ENCODE measurements at places on chromosomes 6 and 20.
A peak's percentile ranks its signal among the peaks of the same experiment; 100 is the strongest.

GRCh38 chr20:1786486-1786885 lies 108.7 kb upstream of the SIRPA start:
- no peak for DNase-seq

GRCh38 chr20:54115172-54115854 lies 44.9 kb upstream of the BCAS1 start:
- DNase-seq = no peak

- no peak for DNase-seq
Observed at GRCh38 chr6:35362200-35362599, 19.8 kb downstream of the PPARD start.

- DNase-seq = no peak
Observed at GRCh38 chr20:56249244-56249955, 868 bp downstream of the MC3R start.

DNA sequence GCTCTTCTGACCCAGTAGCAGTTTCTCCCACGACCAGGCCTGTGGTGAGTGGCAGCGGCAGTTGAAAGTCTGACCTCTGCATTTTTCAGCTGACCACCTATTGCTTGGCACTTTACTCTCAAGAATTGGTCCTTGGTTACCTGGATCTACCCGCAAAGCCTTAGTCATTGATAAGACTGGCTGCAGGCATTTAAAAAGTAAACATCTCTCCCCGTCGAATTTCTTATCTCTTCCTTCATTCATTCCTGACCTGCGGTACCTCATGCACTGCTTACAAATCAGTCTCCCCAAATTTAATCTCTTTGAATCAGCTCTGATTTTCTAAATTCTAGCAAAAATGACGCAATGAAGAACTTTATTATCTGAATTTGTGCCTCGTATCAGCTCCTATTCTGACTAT lies 26.1 kb upstream of the IPCEF1 start:
- DNase-seq = no peak

DNA sequence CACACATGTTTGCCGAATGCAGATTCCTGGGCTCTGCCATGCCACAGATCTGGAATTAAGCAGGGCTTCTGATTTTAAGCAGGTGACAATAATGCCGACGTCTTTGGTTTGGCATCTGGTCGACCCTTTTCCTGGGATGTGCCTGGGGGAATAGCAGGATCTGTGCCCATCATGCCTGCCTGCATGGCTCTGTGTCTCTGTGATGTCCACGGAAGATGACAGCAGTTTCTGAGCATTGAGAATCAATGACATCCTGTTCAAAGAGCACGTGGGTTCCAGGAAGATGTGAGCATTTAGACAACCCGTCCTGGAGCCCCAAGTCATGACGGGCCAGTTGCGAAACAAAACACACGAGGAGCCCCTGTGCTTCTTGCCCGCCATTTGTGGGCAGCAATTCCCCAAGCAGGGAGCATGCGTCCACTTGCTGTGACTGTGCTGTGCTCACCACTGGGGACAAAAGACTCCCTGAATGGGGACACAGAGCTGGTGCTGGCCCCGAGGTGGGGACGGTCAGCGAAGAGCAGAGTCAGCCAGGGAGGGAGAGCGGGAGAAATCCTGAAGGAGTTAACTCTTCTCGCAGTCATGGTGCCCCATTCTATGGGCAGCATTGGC lies 110.1 kb downstream of the ERMARD start:
- no peak for DNase-seq

DNA sequence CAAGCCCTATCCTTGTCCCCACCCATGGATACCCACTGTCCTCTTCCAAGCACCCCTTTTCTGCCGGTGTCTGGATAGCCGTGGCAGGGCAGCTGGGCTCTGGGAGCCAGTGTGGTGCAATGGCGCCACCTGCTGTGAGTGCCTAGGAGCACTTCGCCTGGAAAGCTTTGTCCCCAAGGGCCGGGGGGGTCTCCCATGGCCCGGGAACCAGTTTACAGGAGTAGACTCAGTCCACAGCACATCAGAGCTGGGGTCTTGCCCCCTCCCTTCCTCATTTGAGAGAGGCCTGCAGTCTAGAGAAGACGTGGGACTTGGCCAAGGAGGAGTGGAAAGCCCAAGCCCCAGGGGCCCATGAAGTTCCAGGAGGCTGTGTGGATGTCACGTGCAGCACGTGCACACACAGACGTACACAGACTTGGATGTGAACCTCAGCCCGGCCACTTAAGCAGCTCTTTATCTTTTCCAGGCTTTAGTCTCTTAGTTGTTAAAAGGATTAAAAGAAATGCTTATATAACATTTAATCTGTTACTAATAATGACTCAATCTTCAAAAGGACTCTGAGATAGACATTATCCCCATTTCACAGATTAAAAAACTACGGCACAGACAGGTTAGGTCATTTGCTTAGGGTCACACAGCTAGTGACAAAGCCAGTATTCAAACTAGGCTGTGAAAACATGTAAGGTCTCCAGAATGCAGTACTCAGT lies 40.9 kb upstream of the CDH22 start:
- DNase-seq = peak; percentile 74

DNA sequence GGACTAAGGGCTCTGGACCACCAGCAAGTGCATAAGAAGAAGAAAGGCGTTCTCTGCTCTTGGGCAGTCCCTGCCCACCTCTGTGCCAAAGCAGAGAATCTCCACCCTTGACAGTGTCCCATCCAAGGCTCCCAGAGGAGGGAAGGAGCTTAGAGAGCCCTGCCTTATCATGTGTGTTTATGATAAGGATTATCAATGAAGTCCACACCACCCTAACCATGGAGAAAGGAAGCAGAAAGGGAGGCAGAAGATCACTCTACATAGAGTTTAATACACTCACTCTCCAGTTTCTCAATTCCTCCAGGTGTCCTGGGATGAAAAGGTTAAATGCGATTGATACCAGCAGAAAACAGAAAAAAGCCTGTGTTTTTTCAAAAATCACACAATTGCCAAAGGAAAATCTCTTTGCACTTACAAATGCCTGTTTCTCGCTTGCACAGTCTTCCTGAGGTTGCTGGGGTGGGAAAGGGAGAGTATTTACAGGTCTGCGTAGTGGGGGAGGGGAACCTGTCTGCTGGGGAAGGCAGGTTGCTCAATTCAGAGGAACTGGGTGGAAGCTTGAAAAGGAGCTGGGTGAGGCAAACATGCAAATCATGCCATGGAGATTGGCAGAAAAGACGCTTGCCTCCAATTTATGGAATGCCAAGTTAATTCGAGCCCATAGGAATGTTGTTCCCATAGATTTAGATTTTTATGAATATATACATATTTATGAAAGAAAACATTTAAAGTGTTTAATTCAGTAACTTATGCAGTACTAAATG lies 104.0 kb downstream of the EYA2 start:
- no peak for DNase-seq
